ENCODE measurements at places on chromosomes 13 and 19.

DNA sequence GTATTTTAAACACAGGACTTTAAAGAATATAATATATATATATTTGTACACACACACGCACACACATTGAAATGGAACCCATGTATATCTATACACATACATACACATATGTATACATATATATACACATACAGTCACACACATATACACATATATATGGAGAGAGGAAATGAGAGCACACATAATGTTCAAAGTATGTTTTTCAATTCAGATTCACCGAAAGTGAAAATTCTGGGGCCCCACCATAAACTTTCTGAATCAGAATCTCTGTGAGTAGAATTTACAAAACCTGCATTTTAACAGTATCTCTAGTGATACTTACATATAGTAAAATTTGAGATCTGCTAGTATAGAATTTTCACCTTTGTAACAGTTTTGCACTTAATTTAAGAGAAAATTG, 60.4 kb upstream of the OBI1 start:
- no peak for DNase-seq

- DNase-seq: no peak
These were observed 33.6 kb downstream of the MTMR6 start for GRCh38 chr13:25253702-25254101.

DNA sequence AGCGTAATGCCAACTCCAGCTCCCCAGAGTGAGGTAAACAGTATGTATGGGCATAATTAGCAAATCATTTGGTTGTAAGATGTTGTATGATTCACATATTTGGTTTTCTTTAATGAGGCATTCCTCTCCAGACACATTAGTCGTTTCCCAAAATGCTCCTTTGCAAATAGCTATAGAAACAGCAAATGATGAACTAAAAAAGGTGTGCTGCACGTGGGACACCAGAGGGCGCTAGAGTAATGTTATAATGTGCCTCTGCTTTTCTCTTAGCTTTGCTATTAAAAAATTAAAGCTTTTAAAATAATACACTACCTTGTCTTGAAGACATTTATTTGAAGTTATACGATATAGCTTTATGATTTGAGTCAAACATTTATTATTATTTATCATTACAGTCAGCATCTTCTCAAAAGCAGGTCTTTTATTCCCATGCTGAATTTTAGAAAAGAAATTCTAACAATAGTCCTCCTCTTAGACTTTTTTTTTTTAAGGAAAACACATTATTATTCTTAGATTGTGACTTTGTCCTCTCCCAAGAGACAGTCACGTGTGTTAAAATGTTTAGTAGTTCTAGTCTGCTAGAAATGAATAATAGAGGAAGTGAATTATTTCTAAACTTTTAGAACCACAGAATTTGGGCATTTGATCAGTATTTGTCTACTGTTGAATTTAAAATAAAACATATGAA, 121.6 kb upstream of the FRY start:
- DNase-seq: no peak

- no peak for DNase-seq
These were observed 5.0 kb downstream of the ADAT3 start for GRCh38 chr19:1910177-1910576.

GRCh38 chr13:26061947-26062346, 10.1 kb upstream of the SHISA2 start:
- DNase-seq: no peak

DNA sequence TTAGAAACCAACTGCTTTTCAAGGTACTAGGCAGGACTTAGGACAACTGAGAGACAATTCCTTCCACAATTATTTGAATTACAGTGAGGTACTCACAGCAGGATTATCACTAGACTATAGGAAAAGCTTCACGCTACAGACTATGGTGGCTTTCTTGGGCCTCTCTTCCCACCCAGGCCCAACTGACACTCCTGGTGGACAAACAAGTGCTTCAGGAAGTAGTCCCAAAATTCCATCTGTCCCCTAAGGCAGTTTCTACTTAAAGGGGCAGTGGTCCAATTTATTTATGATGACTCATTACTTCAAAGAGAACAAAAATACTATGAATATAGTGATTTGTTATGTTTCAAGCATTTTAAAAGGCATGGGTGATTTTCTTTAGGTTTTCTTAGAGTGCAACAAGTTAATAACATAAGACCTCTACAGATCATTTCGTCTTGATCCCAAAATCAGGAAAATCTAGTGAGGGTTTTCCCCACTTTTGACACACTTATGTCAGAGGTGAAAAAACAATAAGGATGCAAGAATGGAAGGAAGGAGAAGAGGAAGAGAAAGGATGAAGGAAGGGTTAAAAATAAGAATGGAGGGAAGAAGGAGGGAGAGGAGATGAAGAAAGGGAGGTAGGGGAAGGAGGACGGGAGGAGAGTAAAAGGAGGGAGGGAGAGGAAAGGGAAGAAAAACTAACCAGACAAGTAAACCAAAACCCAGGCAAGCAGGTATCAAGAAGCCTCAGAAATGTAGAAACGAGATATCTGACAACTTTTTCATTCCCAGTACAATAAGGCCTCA, 100.7 kb downstream of the SERP2 start:
- no peak for DNase-seq

GRCh38 chr13:22693691-22694090, 487.1 kb upstream of the SGCG start:
- no peak for DNase-seq

DNA sequence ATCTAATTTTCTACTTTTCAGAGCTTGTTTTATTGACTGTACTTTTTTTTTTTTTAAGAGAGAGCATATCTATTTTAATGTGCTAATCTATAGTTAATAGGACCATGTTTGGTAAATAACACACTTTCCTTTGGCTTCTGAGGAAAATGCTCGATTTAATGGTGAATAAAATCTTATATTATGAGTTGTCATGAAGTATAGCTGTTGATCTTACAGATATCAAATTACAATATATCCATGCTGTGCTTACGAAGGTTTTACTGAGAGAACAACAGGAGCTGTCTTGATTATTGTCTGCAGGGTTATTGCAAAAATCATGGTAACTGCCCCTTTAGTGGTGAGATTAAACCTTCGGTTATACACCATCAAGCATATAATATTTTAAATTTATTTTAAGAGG, 29.6 kb downstream of the URI1 start:
- no peak for DNase-seq

GRCh38 chr19:54650108-54650655, 12.6 kb upstream of the LILRB4 start:
- DNase-seq: no peak

GRCh38 chr13:19950374-19950773, 8.2 kb upstream of the ZMYM2 start:
- DNase-seq: no peak

DNA sequence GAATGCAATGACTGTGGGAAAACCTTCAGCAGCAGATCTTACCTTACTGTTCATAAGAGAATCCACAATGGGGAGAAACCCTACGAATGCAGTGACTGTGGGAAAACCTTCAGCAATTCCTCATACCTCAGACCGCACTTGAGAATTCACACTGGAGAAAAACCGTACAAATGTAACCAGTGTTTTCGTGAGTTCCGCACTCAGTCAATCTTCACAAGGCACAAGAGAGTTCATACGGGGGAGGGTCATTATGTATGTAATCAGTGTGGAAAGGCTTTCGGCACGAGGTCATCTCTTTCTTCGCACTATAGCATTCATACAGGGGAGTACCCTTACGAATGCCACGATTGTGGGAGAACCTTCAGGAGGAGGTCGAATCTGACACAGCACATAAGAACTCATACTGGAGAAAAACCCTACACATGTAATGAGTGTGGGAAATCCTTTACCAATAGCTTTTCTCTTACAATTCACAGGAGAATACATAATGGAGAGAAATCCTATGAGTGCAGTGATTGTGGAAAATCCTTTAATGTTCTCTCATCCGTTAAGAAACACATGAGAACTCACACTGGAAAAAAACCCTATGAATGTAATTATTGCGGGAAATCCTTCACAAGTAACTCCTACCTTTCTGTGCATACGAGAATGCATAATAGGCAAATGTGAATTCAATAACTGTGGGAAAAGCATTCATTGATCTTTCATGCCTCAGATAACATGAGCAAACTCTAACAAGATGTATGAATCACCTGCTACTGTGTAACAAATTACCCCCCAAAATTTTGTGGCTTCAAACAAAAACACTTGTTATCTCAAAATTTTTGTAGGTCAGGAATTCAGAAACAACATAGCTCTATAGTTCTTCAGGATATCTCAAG, 13.8 kb downstream of the ZNF557 start:
- DNase-seq: no peak

DNA sequence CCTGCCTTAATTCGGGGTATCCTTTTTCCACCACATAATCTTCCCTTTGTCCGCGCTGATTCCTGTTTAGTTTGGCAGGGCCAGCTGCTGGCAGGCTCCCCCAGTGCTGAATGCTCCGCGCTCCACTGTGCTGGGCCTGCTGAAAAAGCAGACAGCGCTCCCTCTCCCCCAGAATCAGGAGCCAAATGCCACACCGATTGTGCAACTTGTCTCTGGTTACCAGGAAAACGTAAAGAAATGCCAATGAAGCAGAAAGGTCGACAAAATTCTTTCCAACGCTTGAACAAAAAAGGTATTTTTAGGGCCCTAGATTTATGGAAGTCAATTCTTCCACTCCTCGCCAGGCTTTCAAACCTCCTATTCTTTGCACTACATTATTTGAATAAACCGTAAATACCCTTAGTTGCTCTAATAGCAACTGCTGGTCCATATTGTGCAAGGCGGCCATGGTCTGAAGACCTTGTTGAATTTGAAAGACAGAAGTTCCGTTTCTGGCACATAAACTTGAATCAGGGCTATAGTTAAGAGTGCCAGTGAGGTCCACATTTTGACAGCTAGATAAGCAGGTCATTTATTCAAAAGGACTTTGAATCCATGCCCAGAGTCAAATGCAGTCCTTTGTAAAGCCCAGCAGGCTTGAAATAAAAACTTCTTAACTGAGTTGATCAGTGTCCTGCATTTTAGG, 206.7 kb upstream of the RFC3 start:
- DNase-seq: no peak

- no peak for DNase-seq
These were observed 237.4 kb downstream of the RGCC start for GRCh38 chr13:41694545-41695301.

DNA sequence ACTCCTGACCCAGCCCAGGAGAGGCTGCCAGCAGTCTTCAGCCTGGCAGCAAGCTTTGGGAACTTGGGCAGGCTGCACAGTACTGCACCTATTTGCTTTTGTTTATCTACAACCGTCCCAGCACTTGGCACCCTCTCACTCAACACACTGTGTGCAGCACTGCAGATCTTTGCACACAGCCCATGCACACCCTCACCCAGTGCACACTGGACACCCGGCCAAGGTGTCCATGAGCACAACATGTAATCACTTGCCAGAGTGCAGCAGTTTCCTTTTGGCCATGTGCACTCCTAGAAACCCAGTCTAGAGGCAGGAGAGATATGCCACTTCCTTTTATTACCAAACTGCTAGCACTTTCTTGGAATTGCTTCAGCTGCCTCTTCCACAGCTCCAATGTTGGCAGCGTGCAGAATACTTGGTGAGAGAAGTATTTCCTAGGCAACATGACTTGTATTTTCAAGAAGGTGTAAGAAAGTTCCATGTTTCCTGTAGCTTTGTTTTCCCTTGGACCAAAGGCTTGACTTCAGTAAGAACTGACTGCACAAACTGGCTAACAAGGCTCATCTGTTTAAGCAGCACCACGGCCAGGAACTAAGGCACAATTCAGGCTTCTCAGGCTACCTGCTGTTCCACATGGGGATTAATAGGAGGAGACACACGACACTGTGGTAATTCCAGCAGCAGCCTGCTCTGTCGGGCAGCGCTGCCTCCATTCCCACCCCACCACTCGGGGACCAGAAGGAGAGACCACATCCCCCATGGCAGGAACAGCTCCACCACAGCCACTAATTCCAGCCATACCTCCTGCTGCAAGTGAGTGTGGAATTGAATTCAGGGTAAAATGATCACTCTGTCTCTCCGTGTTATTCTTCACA, 15.3 kb downstream of the ATP7B start:
- DNase-seq: no peak

GRCh38 chr19:34838753-34839431, 65.9 kb upstream of the ZNF599 start:
- DNase-seq: no peak

DNA sequence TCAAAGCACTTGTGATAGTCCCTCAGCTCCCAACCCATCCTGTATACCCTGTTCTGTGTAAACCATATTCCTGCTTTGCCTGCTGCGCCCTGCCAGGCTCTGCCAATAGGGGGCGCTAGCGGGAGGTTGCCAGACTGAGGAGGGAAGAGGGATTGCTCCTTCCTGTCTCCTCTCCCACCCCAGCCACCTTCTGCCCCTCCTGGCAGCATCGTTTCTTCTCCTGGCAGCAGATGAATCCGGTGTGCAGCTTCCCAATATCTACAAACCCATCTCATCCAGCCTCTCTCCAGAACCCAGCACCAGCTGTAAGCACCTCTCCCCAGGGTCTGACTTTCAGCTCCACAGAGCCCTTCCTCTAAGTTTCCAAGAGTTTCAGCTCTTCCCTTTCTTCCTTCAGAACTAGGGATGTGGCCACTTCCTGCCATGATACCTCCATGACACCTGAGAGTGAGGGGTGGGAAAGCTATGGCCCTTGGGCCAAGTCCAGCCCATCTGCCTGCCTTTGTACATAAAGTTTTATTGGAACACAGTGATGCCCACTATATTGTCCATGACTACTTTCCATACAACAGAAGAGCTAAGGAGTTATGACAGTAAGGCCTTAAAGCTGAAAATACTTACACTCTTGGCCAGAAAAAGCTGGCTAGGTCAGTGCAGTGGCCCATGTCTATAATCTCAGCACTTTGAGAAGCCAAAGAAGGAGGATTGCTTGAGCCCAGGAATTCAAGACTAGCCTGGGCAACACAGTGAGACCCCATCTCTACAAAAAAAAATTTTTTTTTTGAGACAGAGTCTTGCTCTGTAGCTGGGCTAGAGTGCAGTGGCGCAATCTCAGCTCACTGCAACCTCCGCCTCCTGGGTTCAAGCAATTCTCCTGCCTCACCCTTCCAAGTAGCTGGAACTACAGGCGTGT, 34.5 kb upstream of the ATP1A3 start:
- no peak for DNase-seq

GRCh38 chr19:10864538-10864899, 6.8 kb upstream of the CARM1 start:
- peak; percentile 91 for DNase-seq
